NCI-H1105 treated with DMSO at 0.1 percent for 48 hours (cell line): ENCODE measurements at places on chromosomes 5 and 9.
A peak's percentile ranks its signal among the peaks of the same experiment; 100 is the strongest.

GRCh38 chr5:151492729-151493128 is 45.3 kb downstream of the SLC36A1 start:
- DNase-seq = no peak

GRCh38 chr5:158317507-158317906 is 458.6 kb upstream of the CLINT1 start:
- DNase-seq = no peak

DNA sequence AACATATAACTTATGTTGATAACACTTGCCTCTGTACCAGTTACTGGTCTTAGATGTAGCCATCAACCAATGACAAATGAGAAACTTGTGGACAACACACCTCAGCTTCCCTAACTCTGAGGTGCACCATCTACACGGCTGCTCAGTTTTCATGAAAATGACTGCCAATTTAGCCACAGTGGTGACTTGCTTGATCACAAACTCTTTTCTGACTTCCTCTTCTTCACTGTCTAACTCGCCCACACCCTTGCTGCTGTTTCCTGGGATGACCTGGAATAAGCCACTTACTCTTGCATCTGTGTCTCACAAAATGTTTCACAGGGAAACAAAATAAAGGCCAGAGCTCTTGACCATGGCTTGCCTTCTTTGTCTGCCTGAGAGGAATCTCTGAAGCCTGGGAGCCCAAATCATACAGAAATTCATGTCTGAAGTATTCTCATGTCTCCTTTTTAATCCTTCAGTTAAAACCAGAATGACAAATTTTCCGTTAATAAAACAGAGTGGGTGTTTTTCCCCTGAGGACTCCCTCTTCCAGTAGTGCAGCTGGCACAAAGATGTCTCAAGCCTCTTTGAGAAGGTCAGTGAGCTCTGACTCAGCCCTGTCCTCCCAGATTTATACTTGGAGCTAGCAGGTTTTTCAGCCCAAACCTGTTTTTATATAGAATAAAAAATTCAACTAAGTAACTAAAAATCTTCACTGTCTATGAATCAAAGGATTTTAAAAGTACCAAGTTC is 126.5 kb upstream of the PAM start:
- no peak for DNase-seq

DNA sequence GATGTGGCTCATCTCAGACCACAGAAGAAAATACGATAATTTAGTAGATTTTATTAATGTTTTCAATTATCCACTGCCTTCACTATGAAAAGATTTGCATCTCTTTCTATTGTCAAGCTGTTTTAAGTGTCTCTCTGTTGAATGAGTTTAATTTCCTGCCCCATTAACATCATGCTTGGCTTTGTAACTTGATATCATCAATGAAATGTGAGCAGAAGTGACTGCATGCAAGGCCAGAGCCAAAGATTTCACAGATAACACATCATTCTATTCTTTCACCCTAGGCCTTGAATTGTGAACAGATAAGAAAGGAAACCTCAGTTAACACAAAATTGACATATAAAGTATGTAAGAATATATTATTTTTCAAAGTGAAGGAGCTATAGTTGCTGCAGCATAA is 986.4 kb upstream of the CDH18 start:
- DNase-seq = peak; percentile 86

DNA sequence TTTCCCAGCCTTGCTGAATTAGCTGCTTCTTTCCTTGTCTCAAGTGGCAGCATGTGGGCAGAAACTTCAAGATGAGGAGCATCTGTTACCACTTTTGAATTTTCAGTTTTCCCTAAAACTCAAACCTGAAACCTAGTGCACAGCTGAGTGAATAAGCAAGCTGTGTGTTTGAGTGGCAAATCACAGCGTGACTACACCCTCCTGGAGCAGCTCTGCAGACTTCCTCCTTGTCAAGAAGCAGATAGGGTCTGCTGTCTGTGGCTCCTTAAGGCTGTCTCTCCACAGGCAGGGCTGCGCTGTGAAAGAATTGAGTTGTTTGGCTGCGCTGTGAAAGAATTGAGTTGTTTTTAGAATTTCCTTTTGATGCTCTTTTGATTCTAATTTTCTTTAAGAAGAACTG is 179.7 kb upstream of the HAPLN1 start:
- no peak for DNase-seq

DNA sequence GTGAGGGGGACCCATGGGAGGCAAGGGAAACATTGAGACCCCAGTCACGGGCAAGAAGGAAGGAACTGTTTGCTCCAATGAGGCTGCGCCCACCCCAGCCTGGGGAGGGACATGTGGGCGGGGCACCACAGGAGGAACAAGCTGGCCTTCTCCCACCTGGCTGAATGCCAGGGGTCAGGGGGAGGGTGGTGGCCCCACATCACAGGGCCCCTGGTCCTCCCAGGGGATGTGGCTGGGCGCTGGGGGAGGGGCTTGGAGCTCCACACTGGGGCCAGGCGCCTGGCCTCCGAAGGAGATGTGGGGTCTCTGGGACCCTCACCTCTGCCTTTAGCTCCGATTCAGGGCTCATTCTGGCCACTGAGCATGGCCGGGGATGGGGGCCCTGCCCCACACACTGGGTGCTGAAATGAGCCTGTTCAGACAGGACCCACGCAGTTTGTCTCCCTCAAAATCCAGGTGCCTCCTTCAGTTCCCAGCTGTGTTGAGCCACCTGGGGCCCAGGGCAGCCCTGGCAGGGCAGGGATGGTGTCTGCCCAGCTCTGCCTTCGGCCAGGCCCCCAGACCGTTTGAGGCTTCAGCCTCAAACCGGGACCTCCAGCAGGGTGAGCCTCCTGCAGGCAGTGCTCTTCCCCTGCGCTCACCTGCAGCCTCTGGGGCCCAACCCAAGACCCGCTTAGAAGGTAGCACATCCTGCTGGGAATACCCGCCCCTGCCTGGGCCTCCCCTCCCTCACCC is 33.2 kb upstream of the NOTCH1 start:
- DNase-seq = no peak

DNA sequence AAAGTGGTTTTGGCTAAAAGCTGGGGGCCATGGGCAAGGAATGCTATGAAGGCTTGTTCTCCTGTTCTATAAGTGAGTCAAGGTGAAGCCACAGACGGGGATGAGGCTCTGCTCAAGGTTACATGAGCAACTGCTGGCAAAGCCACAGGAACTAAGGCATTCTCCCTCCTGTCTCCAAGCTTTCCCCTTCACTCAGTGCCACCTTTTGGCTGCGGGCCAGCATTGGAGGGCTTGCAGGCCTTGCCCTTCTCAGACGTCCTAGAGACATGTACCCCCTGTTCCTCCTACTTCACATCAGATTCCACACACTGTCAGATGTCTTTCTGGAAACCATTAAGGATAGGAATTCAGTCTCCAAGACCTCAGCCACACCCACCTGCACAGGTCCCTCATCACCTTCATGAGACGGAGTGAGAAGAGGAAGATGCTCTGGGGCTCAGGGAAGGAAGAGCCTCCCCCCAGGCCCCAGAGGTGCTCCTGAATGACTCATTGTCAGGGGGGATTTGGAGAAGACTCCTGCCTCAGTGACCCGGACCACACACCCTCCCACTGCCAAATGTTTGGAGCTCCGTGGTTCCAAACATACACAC is 20.5 kb upstream of the MEIKIN start:
- no peak for DNase-seq

GRCh38 chr5:851076-851475 is 290 bp upstream of the ZDHHC11 start:
- DNase-seq = no peak

DNA sequence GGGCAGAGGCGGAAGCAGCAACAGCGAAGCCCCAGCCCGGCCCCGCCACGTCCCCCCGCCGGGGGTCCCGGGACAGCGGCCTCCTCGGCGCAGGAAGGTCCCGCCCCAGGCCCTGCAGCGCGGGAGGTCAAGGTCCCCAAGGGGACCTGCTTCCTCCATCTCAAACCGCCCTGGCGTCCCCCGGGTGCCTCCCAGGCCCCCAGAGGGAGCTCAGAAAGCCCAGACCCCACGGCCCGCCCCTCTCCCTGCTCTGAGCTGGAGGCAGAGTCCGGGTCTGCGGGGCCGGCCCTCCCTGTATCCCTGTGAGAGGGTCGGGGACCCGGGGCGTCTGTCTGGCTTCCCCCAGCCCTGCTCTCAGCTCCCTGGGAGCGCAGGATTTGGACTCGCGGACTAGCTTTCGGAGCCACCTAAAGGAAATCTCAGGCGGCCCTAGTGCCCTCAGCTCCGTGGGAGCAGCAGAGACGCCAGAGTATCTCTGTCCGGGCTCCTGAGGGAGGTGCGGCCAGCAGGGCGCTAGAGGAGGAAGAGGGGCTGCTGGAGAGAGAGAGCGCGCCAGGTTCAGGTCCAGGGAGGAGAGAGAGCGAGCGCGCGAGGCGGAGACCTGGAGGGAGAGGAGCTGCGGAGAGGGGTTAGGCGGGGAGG is 30.7 kb downstream of the EXOC3 start:
- peak; percentile 68 for DNase-seq

- DNase-seq = no peak
These were observed 318.8 kb upstream of the CDH10 start for GRCh38 chr5:24963611-24964010.

DNA sequence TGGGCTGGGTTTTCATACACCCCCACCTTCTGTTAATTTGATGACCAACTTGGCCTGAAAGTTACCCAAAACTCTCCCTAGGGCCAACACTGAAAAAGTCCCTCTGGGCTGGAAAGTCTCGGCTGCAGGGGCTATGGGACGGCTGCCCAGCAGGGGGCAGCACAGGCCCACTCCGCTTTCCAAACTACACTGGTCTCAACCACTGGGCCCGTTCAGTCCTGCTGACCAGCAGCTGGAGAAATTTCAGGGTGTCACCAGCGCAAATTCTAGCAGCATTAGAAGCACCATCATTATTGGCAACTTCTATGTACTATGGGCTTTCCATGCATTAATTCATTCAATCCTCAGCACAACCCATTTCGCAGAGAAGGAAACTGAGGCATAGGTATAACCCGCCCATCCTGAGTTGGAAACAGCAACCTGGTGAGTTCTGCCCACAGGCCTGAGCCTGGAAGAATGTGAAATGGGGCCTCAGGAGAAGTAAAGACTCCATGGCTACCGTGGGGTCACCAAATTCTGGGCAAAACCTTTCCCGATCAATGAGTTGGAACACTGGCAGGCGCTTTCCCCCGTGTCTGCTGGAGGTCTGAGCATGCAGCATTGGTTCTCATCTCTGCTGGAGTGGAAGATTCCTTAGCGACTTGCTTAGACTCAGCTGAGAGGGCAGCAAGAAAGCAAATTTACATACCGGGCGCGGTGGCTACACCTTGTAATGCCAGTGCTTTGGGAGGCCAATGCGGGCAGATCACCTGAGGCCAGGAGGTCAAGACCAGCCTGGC is 9.7 kb downstream of the ORM2 start:
- peak; percentile 7 for DNase-seq
